C1 segment of cervical spinal cord (tissue), 14 donors: ENCODE measurements at places on chromosomes 5 and 9.

- DNase-seq, result no peak
These were observed 75.3 kb downstream of the TJP2 start for GRCh38 chr9:69249337-69249736.

- DNase-seq, result no peak
These were observed 203.4 kb downstream of the MCTP1 start for GRCh38 chr5:95081500-95081960.

- DNase-seq, result no peak
These were observed 90.8 kb upstream of the NR5A1 start for GRCh38 chr9:124598048-124598447.

DNA sequence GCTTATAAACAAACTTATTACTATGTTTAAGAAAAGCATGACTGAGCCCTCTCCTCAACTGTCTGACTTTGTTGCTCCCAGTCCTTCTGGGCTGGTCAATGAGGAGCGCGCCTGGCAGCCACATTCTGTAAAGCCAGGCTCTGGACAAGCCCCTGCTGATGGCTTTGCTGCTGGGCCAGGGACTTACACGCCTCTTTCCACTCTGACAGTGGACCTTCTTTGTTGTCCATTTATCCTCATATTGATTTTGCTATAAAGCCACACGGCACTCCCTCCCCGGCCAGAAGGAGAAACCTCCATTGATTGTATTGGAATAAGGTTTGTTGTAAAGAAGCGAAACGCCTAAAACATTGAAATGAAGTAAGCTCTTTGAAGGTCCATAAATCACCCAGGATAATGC lies 50.6 kb downstream of the C5orf15 start:
- DNase-seq, result no peak

- no peak for DNase-seq
These were observed 73.9 kb downstream of the PBX3 start for GRCh38 chr9:125821078-125821477.

DNA sequence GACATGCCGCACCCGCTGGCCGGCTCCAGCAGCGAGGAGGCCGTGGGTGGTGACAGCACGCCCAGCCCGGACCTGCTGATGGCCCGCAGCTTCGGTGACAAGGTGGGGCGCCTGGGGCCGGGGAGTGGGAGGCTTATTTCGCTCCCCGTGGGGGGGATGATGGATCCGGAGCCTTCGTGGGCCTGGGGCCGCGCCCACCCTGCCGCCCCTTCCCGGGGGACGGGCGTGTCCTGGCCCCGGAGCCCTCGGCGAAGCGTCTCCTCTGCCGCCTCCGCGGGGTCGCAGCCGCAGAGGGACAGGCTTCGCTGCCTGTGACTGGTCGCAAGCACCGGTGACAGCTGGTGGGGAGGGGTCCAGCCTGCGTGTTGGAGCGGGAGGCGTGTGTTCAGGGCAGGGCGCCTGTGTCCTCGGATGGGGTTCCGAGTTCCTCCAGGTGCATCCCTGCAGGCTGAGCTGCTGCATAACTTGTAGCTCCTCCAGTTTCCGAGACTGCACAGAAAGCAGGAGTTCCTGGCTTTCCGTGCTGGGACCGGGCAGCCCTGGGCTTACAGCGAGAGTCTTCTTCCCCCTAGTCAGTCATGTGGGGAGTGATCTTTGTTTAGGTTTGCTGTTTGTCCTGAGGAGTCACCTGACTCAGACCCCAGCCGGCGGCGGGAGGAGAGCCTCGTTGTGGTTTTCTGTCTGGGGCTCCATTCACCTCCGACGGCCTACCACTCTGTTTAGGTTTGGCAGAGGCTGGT lies 666 bp downstream of the SNX30 start:
- no peak for DNase-seq
